Germinal center (tissue), 1 donor: ENCODE measurements at places on chromosomes 6 and 20.

- no peak for DNase-seq
These were observed 75.9 kb upstream of the SYNJ2 start for GRCh38 chr6:157905590-157906342.

- no peak for DNase-seq
These were observed 199.2 kb upstream of the SULF2 start for GRCh38 chr20:47984437-47984836.

DNA sequence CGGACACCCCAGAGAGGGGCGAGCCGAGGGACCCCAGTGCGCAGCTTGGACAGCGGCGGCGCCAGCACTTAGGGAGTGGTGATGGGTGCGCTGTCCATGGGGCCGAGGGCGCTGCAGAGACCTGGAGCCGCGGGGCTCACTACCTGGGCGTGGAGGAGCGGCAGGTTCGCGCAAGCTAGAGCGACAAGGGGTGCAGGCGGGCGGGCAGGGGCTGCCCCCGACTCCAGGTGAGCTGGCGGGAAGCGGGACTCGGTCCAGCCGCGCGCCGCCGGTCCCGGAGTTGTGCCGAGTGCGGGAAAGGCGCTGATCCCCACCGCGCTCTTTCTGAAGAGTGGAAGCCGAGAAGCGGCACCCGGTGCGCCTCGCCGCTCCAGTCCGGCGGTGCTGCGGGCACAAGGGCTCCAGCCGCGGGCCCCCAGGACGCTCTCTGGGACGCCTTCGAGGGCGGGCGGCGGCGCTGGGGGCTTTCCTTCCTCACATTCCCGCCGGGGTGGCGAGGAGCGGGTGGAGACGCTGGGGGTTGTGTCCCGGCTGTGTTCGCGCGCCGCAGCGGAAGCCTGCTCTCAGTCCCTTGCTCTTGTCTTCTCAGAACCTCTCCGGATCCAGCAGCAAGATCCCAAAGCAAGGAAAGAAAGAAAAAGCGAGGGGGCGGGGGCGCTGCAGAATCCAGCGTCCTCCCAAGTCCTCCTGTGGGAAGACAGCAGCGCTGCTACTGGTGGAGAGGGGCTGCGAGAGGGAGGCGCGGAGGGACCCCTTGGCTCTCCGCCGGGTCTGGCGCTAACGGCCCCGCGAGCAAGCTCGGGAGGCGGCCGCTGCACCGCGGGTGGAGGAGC, at the start of gene B3GAT2:
B3GAT2 (minus strand) TSS at position 610 of the 833 bp plus-strand sequence. CDS start 631 bp downstream, outside the sequence.
- no peak for DNase-seq

GRCh38 chr20:49510562-49511122, 28.2 kb upstream of the KCNB1 start:
- no peak for DNase-seq

- peak; percentile 57 for DNase-seq
These were observed 367 bp upstream of the PCIF1 start for GRCh38 chr20:45934046-45934585.
